Osteoblast (primary cell): ENCODE measurements at places on chromosomes 1 and 21. TPM values are rescaled to one million over a fixed set of nuclear protein-coding genes. Genes with fewer than 3 reads are reported as not detected.

Gene CFAP410
- total RNA-seq, result 14.5 and 15.0 TPM in 2 replicates

Gene ZSWIM5
- 0.36 and 0.59 TPM in 2 replicates for total RNA-seq

Gene PTTG1IP
- total RNA-seq, result 413 and 480 TPM in 2 replicates

Gene HHAT
- 5.1 and 7.4 TPM in 2 replicates for total RNA-seq

Gene ATP1A4
- not detected in 2 replicates for total RNA-seq

Gene POGK
- 30.0 and 30.1 TPM in 2 replicates for total RNA-seq

GRCh38 chr21:14883351-14883750 is 181.4 kb downstream of the NRIP1 start:
- no peak overlapping the region for H3K4me3 ChIP-seq
- no peak overlapping the region for H3K27ac ChIP-seq
- H3K4me1 ChIP-seq, result peaks cover 22% of the 10 kb centered on the region

DNA sequence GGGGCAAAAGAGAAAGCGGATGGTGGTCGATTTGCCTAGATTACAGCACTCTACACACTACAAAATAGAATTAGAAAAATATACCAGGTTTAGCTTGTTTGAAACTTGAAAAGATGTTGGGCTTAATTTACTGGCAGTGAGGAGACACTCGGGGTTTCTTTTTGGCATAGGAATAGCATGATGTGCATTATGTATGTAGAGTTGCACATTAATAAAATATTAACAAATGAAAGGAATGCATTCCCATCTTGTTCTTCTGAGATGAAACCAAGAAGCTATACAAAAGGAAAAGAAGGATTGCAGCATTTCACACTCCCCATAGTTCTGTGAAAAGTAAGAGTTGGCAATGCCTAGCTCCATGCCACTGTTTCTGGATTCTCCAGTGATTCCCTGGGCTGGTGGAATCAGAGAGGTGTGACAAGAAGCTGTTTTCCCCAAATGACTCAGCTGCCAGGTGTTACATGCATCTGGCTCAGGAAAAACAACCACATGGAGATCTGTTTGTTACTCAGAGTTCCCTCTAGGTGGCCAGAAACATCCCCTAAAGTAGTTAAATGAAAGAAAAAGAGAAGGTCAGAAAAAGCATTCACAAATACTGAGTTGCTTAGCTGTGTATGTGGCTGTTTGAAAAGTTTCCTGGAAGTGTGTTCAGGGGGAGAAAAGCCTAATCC is 115.6 kb downstream of the UCK2 start:
- H3K4me3 ChIP-seq, result no peak overlapping the region
- H3K4me1 ChIP-seq, result no peaks in the 10 kb centered on the region
- no peak for DNase-seq
- no peak overlapping the region for H3K27ac ChIP-seq

GRCh38 chr1:20684651-20685050 is 23.5 kb upstream of the DDOST start:
- H3K36me3 ChIP-seq, result no peaks in the 10 kb centered on the region
- no peaks in the 10 kb centered on the region for H3K27me3 ChIP-seq
- H3K27ac ChIP-seq, result no peak overlapping the region
- H3K4me3 ChIP-seq, result no peak overlapping the region

DNA sequence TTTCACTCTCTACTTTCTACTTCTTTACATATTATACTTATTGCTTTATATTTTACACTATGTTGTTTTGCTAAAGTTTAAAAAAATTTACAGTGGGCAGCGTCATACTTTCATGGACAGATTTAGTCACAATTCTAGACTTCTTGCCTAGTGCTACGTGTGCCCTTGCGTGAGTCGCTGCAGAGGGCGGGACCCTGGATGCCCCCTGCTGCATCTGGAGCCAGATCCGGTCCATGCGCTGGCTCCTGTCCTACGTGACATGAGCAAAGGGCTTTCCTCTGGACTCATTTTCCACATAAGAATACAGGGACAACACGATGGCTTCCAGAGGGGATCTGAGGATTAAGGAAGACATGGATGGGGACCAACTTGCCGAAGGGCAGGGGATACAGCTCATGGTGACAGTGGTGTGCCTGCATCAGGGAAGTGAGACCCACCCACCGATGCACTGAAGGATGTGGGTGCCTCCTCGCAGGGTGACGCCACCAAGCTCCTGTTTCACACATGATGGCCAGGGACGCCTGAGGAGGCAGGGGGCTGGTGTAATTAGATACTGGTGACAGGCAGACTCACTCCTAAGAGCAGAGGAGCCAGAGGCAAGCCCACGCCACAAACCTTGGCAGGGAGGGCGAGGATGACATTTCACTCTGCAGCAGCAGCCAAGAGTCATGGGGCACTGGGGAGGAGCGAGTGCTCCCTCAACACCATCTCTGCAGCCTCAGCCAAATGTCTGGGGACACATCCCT is 86.6 kb downstream of the DMRTB1 start:
- H3K27me3 ChIP-seq, result no peaks in the 10 kb centered on the region
- H3K27ac ChIP-seq, result no peak overlapping the region
- H3K36me3 ChIP-seq, result no peaks in the 10 kb centered on the region
- peak; percentile 80 for DNase-seq
- H3K4me1 ChIP-seq, result peaks cover 32% of the 10 kb centered on the region
- no peak overlapping the region for H3K4me3 ChIP-seq

- no peaks in the 10 kb centered on the region for H3K36me3 ChIP-seq
- no peak for DNase-seq
- no peaks in the 10 kb centered on the region for H3K27me3 ChIP-seq
- H3K4me1 ChIP-seq, result no peaks in the 10 kb centered on the region
Observed at GRCh38 chr1:70820396-70820795, 227.2 kb downstream of the PTGER3 start.

GRCh38 chr1:82646888-82647287 is 846.2 kb downstream of the ADGRL2 start:
- H3K4me1 ChIP-seq, result no peaks in the 10 kb centered on the region
- no peak for DNase-seq

GRCh38 chr21:27817074-27817473 is 850.2 kb upstream of the ADAMTS5 start:
- peaks cover 12% of the 10 kb centered on the region for H3K4me1 ChIP-seq
- no peaks in the 10 kb centered on the region for H3K27me3 ChIP-seq
- H3K27ac ChIP-seq, result no peak overlapping the region
- DNase-seq, result no peak
- H3K36me3 ChIP-seq, result no peaks in the 10 kb centered on the region

- no peak for DNase-seq
- H3K36me3 ChIP-seq, result no peaks in the 10 kb centered on the region
- H3K27me3 ChIP-seq, result no peaks in the 10 kb centered on the region
- no peak overlapping the region for H3K27ac ChIP-seq
Observed at GRCh38 chr1:235027076-235027861, 101.4 kb downstream of the TOMM20 start.

- no peaks in the 10 kb centered on the region for H3K27me3 ChIP-seq
- peak; percentile 75 for DNase-seq
- H3K4me3 ChIP-seq, result peak overlapping the region; percentile 90
- peak overlapping the region; percentile 86 for H3K27ac ChIP-seq
Observed at GRCh38 chr1:46617108-46617800, 643 bp upstream of the MOB3C start.

GRCh38 chr21:15932726-15933125 is 202.9 kb downstream of the USP25 start:
- H3K4me1 ChIP-seq, result no peaks in the 10 kb centered on the region
- no peak overlapping the region for H3K4me3 ChIP-seq
- no peak for DNase-seq
- no peak overlapping the region for H3K27ac ChIP-seq

- DNase-seq, result no peak
- no peaks in the 10 kb centered on the region for H3K36me3 ChIP-seq
- H3K27me3 ChIP-seq, result no peaks in the 10 kb centered on the region
- H3K27ac ChIP-seq, result no peak overlapping the region
- no peaks in the 10 kb centered on the region for H3K4me1 ChIP-seq
Observed at GRCh38 chr1:30036229-30036547, 687.2 kb downstream of the MATN1 start.

GRCh38 chr1:112263042-112263441 is 133.0 kb upstream of the CTTNBP2NL start:
- no peaks in the 10 kb centered on the region for H3K36me3 ChIP-seq
- no peaks in the 10 kb centered on the region for H3K27me3 ChIP-seq
- H3K4me3 ChIP-seq, result no peak overlapping the region
- DNase-seq, result no peak
- H3K4me1 ChIP-seq, result peaks cover 13% of the 10 kb centered on the region

GRCh38 chr21:45488931-45489721 is 53.1 kb downstream of the SLC19A1 start:
- H3K4me3 ChIP-seq, result no peak overlapping the region
- DNase-seq, result peak; percentile 85
- no peaks in the 10 kb centered on the region for H3K27me3 ChIP-seq
- H3K36me3 ChIP-seq, result no peaks in the 10 kb centered on the region
- no peak overlapping the region for H3K27ac ChIP-seq
- no peaks in the 10 kb centered on the region for H3K4me1 ChIP-seq

DNA sequence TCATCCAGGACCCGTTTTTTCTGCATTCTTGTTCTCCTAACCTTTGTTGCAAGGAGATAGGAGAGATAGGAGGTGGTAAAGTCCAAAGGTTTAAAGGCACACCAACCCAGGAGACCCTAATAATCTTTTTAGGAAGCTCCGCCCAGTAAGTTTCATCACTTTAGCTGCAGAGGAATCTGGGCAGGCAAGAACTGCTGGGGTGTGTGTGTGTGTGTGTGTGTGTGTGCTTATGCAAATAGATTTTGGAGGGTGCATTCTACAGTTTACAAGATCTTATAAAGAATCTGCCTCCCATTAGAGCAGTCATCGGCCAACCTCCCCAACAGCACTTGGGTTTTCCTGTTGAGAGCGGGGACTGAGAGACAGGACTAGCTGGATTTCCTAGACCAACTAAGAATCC is 3.9 kb upstream of the IL10 start:
- H3K4me1 ChIP-seq, result no peaks in the 10 kb centered on the region
- no peak overlapping the region for H3K4me3 ChIP-seq
- DNase-seq, result peak; percentile 66
- H3K27me3 ChIP-seq, result peaks cover 12% of the 10 kb centered on the region

DNA sequence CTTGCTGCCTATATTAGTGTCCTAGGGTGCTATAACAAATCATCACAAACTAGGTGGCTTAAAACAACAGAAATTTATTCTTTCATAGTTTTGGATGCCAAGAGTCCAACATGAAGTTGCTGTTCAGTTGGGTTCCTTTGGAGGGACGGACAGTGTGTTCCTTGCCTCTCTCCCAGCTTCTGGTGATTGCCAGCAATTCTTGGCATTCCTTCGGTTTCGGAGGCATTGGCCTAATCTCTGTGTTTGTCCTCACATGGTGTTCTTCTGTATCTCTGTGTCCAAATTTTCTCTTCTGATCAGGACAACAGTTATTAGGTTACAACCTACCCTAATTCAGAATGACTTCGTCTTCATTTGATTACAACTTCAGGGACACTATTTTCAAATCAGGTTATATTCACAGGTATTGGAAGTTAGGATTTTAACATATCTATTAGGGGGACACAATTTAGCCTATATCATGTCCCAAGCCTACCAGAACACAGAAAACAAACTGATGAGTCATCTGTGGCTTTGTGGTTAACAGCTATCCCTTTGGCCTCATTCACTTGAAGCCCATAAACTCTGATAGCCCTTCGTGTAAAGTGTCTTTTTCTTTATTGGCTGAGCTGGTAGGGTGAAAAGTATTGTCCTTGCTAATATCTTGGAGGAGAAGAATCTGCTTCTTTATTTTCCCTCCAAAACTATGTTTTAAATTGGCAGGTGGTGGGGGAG is 83.2 kb upstream of the PAPPA2 start:
- no peaks in the 10 kb centered on the region for H3K27me3 ChIP-seq
- DNase-seq, result no peak
- no peaks in the 10 kb centered on the region for H3K36me3 ChIP-seq
- no peak overlapping the region for H3K4me3 ChIP-seq
- no peaks in the 10 kb centered on the region for H3K4me1 ChIP-seq

GRCh38 chr1:39396671-39397070 is 94.8 kb upstream of the BMP8A start:
- peaks cover 76% of the 10 kb centered on the region for H3K4me1 ChIP-seq
- peak overlapping the region; percentile 60 for H3K27ac ChIP-seq
- no peak for DNase-seq
- H3K36me3 ChIP-seq, result no peaks in the 10 kb centered on the region

- peak overlapping the region; percentile 84 for H3K27ac ChIP-seq
- H3K36me3 ChIP-seq, result peaks cover 22% of the 10 kb centered on the region
- peak overlapping the region; percentile 79 for H3K4me3 ChIP-seq
- H3K27me3 ChIP-seq, result no peaks in the 10 kb centered on the region
Observed at GRCh38 chr21:36260030-36260787, 59.8 kb upstream of the MORC3 start.

DNA sequence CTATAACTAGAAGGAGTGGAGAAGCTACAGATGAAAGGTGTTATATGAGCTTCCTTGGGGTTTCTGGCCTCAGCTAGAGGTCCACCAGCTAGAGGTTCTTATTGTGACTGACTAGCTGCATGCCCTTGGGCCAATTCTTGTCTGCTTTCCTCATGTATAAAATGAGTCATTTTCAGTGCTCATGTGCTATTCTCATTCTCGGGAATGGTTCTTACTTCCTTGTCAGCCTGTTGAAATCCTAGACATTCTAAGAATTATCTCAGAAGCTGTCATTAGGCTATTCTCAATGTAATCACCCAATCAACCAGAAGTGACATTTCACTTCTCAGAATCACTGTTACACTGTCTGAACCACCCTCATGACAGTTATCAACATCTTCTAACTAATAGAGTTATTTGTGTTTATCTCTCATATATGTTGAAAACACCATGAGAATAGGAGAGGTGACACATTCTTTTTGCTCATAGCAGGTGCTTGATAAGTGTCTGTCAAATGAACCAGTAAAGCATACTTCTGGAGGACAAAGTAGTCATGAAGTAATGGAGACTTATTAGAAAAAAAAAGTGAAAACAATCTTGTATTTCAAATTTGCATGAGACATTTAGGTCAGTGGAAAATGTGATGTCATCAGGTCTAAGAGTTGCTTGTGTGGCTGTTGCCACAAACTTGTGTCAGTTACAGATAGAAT is 122.8 kb upstream of the IVNS1ABP start:
- H3K4me1 ChIP-seq, result peaks cover 28% of the 10 kb centered on the region
- peak; percentile 78 for DNase-seq
- no peak overlapping the region for H3K4me3 ChIP-seq
- no peaks in the 10 kb centered on the region for H3K36me3 ChIP-seq
- no peaks in the 10 kb centered on the region for H3K27me3 ChIP-seq

DNA sequence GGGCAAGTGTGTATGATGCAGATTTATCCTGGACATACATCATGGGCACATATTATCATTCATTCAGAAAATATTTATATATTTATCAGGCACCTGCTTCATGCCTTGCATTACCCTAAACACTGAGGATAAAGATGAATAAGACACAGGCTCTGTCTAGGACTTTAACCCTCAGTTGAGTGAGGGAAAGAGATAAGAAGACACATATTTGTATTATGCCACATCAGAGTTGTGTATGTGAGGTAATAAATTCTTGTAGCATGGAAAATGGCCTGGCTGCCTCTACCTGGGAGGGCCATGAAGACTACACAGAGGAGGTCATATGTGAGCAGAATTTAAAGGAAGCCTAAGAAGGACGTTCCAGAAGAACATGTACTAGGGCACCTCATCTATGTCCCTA is 275.8 kb upstream of the ST6GALNAC5 start:
- no peak overlapping the region for H3K27ac ChIP-seq
- no peak overlapping the region for H3K4me3 ChIP-seq
- H3K4me1 ChIP-seq, result no peaks in the 10 kb centered on the region
- H3K36me3 ChIP-seq, result no peaks in the 10 kb centered on the region
